Stimulated activated CD8-positive, alpha-beta memory T cell treated with anti-CD3 and anti-CD28 coated beads, Interleukin-7, amount 100 ng/mL, for 1 hour (primary cell): ENCODE measurements at places on chromosomes 13 and 19.

DNA sequence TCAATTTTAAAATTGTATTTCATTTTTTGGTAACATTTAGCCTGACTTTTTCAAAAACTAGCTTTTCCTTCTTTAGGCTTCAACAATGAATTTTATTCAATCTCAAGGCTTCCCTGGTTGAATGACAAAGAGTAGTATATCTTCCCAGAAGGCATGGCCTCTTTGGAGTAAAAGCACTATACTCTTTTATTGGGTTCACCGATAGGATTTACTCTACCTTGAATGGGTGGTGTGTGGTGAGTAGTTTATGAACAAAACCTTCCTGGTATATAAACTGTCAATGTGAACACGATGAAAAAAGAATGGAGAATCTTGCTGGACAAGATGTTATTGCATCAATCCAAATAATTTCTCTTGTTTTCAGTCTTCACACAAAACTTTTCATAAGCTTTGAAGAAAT lies 167.7 kb downstream of the DACH1 start:
- no peak for DNase-seq

DNA sequence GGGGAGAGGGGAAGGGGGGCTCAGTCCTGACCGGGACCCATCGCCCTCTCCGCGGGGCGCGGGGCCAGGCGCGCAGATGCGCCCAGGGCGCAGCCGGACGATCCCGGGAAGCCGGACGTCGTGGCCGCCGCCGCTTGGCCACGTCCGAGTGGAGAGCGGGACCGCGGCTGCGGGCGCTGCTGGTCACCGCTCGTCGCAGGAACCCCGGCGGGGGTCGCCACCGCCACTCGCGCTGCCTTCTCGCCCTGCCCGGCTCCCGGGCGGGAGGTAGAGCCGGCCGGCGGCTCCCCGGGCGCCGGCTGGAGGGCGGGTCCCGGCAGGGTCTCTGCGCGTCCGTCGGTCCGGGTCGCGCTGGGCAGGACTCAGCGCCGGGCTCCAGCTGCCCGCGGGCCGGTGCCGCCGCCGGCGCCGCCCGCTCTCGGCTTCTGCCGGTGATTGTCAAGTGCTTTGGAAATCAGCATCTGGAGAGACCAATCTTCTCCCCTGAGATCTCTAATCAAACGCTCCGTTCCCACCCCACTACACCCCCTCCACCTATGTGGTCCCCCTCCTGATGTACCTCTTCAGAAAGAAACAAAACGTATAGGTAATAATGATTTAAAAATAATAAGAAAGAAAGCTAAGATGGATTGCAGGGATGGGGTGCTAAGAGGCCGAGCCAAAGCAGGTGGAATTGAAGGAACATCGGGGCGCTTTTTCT lies 464.4 kb downstream of the ITGBL1 start:
- no peak for DNase-seq

- DNase-seq = no peak
Measured at GRCh38 chr19:17340302-17340870, 3.0 kb downstream of the GTPBP3 start.

DNA sequence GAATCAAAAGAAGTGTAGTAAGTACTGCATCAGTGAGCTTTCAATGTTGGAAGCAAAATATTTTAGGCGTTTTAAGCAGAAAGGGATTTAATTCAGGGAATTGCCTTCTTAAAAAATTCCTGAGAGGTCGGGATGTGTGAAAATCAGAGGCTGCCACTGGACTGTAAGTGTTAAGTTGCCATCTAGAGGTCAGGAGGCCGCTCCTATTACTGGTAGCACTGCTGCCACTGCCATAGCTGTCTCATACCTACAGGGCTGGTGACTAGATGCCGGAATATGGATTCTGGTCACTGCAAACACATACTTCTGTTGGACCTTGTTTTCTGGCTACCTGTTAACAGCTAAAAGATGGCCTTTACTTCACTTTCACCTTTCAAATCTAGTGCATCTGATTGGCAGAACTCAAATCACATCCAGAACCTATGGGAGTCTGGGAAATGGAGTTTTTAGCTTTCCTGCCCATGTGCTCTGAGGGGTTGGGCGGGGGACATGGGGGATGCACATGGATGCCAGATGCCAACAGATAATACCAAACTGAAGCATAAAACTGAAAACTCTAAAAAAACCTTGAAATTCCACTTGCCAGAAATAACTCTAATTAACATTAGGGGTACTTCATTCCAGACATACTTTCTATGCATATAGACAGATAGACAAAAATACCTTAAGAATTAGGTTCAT lies 29.8 kb downstream of the DGKH start:
- no peak for DNase-seq

- no peak for DNase-seq
Measured at GRCh38 chr19:8256276-8257051, 47.3 kb downstream of the CERS4 start.

GRCh38 chr19:17385878-17386611 lies 8.0 kb downstream of the CCDC194 start:
- DNase-seq = no peak

DNA sequence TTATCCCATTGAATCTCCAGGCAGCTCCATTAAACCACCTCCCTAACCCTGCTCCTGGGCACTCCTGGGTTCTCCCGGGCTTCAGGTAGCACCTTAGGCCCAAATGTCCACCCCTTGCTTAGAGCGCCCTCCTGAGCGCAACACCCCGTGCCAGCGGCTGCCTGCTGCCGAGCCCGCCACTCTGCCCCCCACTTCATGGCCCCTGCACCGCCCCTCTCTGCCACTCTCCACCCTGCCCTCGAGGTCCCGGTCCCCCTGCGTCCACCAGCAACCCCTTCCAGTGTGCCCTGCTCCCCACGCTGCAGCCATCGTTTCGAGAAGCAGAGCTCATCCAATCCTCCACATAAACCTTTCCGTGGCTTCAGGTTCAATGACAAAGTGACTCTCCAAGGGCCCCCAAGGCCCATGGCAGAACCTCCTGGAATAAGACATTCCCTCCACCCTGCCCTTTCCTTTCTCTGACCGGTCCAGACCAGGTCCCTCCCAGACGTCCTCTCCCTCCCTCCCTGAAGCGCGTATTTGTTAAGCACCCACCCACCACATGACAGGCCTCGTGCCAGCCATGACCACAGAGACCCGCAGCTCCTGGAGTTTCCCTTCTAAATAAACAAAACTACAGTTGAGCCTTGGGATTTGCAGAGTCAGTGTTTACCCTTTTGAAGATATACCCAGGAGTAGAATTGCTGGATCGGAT lies 66.6 kb downstream of the ARHGEF18 start:
- no peak for DNase-seq

DNA sequence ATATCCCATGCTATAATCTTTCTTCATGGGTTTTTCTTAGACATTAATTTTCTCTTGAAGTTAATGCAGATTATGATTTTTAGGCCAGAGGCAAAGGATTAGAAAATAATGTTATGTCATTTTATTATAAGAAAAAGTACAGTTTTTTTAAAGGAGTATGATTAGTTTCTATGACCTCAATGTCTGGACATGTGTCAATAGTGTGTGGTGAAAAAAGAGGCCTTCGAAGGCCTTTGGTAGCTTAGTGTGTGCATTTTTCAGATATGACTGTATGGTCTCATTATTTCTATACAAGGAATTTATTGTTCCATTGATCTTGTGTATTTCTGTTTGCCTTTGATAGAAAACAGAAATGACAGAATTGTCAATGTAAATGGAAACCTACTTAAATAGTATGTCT lies 195.6 kb downstream of the GPC5 start:
- no peak for DNase-seq

- DNase-seq = no peak
Measured at GRCh38 chr13:73146707-73147106, 87.9 kb downstream of the KLF5 start.
